Aorta (tissue), 5 donors: ENCODE measurements at places on chromosomes 3 and 15.

- DNase-seq: no peak
These were observed 26.1 kb upstream of the MFSD1 start for GRCh38 chr3:158775426-158776410.

DNA sequence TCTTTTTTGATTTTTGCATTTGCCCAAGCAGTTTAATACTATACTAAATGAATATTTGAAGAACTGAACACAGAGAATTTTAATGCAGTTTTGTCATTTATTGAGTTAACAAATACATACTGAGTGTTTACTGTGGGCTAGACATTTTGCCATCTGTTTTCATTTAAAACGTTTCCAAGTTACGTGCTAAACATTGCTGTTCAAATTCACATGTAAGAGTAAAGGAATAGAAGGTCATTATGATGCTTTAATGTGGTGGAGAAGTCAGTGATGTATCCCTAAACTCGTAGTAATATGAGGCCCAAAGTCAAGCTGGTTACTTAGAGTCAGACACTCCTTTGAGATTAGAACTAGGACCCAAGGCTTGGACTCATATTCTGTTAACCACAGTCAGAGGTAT, 49.4 kb downstream of the CRYBG3 start:
- DNase-seq: no peak

DNA sequence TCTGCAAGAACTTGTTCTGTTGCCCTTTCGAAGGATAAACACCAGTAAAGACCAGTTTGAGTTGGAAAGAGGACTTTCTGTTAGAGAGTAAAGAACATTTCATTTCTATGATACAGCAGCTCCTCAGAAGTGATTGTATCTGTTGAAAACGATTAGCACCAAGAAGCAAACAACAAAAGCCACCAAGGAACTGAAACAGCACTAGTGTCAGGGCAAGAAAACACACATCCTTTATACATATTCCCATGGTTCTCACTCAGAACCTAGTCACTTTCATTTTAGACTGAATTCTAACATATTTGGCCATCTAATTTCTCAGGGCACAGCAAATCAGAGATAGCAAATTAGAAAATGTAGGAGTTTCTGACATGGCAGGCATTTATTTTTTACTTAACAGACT, 116.1 kb downstream of the ATP1B3 start:
- DNase-seq: no peak

DNA sequence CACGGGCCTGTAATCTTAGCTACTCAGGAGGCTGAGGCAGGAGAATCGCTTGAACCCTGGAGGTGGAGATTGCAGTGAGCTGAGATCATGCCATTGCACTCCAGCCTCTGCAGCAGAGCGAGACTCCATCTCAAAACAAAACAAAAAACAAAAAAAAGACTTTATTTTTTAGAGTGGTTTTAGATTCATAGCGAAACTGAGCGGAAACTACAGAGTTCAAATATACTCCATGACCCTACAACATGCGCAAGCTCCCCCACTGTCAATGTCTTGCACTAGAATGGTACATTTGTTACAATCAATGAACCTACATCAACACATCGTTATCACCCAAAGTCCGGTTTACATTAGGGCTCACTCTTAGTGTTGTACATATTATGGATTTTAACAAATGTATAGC, 2.2 kb upstream of the CRTAP start:
- no peak for DNase-seq

GRCh38 chr3:148510116-148510515, 187.6 kb upstream of the AGTR1 start:
- no peak for DNase-seq

DNA sequence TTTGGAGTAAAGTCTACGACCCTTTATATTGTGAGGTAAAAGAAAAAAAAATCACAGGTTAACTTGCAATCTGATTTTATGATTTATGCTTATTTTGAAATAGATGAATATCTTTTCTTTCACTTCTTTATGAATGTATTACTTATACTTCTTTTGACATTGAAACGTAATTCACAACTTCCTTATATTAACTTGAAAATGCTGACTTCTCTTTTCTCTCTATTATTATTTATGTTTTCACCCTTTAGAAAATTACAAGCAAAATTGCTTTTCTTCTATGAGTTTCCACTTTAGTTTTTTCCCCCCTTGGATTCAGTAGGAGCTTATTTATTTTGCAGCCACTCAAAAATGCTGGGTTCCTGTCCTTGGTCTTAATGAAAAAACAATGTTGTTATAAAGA, 25.4 kb downstream of the ACP3 start:
- DNase-seq: no peak

GRCh38 chr3:186960347-186960746, 30.0 kb downstream of the ST6GAL1 start:
- no peak for DNase-seq

DNA sequence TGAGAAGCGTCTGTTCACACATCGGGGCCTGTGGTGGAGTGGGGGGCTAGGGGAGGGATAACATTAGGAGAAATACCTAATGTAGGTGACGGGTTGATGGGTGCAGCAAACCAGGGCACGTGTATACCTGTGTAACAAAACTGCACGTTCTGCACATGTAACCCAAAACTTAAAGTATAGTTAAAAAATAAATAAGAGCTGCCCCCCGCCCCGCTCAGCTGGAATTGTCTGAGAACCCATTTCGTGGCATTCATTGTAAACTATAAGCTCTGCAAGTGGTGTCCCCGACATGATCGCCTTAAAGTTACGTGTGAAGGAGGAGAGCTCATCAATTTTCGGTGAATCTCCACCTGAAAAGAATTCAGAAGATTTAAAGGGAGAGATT, 7.3 kb upstream of the LIPH start:
- DNase-seq: no peak

- no peak for DNase-seq
These were observed 335.2 kb downstream of the GAP43 start for GRCh38 chr3:115958526-115958925.

DNA sequence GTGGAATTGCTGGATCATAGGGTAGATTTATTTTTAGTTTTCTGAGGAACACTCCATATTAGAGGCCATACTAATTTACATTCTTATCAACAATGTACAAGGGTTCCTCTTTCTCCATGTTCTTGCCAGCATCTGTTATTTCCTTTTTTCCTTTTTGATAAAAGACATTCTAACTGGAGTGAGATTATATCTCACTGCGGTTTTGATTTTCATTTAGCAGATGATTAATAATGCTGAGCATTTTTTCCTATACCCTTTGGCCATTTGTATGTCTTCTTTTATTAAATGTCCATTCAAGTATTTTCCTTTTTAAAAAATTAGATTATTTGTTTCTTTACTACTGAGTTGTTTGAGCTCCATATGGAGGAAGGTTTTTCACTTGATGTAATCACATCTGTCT, 1189.5 kb downstream of the ZPLD1 start:
- DNase-seq: no peak

DNA sequence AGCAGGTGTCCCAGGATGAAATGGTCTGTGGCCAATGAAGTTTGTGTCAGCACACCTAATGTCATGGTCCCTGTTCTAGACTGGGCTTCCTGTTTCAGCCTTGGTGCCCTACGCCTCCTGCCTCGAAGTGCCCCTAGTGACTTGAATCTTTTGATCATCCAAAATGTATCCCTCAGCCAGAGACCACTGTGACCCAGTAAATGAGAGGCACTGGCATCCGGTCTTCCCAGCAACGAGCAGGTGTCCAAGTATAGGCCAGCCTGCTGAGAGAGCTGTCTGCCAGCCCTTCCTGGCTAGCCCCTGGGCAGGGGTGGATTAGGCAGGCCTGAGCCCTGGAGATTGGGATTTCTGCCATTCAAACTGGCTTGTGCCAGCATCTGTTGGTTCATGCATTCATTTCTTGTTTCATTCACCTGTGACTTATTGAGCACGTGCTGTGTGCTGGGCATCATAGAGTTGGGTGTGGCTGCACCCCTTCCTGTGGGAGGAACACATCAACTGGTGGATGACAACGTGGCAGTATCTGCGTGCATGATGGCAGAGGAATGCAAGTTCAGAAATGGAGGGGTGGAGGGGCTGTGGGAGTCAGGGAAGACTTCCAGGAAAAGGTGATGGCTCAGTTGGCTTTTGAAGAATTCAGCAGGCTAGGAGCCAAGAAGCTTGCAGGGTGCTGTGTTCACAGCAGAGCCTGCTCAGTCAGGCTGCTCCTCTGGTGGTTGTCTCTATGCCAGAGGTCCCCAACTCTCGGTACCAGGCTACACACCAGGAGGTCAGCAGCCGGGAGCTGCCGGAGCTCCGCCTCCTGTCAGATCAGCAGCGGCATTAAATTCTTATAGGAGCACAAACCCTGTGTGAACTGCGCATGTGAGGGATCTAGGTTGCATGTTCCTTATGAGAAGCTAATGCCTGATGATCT, 21.6 kb downstream of the ESYT3 start:
- DNase-seq: no peak

GRCh38 chr3:195240939-195241338, 30.0 kb downstream of the XXYLT1 start:
- DNase-seq: no peak

DNA sequence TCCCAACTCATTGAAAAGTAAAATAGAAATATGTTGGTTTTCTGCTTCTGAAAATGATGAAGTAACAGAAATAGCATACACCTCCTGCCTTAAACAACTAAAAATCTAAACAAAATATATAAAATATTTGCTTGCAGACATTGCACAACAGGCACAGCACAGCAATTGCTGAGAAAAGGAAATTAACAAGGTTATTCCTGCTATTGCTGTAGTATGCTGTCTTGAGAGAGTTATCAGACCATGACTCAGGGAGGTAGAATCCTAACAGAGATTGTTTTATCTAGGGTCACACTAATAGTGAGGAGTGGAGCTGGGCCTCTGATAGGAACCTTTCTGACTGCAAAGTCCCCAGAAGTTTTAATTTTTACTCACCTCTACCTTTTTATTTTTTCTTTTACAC, 72.6 kb downstream of the ZBTB20 start:
- DNase-seq: no peak

DNA sequence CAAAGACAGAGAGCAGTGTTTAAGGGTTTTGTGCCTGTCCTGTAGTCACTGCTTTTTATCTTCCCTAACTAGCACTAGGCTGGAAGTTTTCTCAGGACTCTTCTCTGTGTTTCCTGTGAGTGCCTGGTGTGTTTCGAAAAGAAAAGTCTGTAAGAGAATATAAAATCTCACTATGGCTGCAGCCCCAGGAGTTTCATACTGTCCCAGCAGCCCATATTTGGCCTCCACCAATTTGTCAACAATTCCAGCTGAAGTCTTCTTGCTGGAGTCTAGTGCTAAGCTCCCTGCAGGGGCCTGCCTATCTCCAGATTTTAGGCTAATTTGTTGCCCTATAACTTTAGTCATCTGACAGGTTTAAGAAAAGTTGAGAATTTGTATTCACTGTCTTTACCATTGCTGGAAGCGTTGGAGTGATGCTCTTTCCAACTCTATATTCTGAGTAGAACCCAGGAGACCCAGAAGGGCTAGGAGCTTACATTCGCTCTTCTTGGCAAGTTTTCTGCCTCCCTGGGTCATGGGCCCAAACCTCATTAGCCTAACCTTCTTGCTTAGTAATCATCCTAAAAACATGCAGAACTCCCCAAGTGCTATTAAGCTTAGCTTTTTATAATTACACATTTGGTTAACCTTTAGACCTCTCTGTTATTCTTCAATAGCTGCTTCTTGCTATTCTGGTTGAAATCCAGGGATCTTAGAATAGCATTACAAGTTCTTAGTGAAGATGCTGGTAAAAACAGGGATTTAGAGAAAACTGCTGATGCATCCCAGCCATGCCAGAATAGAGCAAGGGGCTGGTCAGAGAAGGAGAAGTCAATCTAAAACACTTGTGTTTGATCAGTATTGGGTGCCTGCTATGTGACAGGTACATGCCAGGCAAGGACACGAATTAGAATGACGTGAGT, 283.1 kb downstream of the NEK10 start:
- DNase-seq: no peak

GRCh38 chr15:27897481-27897880, 201.6 kb downstream of the OCA2 start:
- DNase-seq: no peak

GRCh38 chr3:170889630-170890029, 18.8 kb downstream of the EIF5A2 start:
- DNase-seq: no peak

- peak; percentile 41 for DNase-seq
These were observed 32.3 kb downstream of the PSTPIP1 start for GRCh38 chr15:77027111-77027696.

DNA sequence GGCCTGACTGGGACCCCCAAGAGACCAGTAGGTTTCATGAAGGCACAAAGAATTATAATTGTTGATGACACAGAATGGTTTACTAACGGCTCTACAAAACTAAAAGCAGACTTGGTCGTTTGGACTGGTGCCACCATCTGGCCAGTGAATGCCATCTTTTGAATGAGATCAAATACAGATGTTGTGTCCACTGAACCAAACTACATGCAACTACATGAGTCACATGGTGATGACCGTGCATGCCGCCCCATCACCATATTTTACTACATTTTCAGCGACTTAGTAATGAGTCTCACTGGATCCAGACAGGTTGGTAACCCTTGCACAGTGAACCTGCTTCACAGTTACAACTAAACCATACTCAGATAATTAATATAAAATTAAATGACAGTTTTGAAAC, 803.3 kb downstream of the DIPK2A start:
- no peak for DNase-seq

DNA sequence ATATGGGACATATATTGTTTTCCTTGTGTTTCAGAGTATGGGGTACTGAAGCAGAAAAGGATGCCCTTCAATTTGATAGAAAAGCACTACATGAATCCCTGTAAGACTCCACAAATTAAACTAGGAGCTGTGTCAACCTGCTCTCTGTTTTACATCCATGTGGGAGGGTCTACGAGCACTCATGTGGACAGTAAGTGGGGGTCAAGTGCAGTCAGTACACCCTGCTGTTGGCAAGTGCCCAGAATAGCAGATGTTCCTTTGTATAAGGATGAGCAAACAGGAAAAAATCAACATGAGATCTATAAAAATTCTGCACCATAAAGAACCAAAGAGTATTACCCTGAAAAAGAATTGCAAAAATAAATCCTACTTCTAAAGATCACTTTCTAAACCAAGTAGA, 659.9 kb downstream of the SI start:
- DNase-seq: no peak

- DNase-seq: no peak
These were observed 178.8 kb downstream of the PLCL2 start for GRCh38 chr3:17063596-17063995.

DNA sequence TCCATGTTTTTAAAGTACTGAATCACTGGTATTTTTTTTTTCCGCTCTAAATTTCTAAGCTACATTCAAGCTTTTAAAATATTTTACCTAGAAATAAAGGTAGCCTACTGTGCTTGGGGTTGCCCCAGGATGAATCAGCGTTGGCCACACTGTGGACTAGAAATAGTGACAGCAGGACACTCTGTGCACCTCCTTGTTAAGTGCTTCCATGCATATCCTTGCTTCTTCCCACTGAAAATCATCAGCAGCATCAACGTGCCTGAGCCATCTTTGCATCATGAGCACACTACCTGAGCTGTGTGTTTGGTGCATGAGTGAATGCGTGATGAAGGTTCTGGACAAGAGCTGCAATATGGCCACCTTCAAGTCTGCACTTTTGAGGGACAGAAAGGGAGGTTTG, 142.0 kb upstream of the SLC2A2 start:
- DNase-seq: no peak

GRCh38 chr15:101718896-101719295, 5.4 kb downstream of the TARS3 start:
- DNase-seq: no peak
